ENCODE measurements at places on chromosomes 5 and 9.

- DNase-seq, result no peak
These were observed 316.5 kb downstream of the KCTD16 start for GRCh38 chr5:144487207-144487606.

DNA sequence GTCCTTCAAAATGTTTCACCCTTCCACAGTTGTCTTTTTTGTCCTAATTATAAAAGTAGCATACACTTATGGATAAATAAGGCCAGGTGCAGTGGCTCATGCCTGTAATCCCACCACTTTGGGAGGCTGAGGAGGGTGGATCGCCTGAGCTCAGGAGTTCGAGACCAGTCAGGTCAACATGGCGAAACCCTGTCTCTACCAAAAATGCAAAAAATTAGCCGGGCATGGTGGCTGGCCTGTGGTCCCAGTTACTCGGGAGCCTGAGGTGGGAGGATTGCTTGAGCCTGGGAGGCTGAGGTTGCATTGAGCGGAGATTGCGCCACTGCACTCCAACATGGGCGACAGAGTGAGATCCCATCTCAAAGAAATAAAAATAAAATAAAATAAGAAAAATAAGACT is 1.6 kb downstream of the C5orf52 start:
- DNase-seq, result no peak

DNA sequence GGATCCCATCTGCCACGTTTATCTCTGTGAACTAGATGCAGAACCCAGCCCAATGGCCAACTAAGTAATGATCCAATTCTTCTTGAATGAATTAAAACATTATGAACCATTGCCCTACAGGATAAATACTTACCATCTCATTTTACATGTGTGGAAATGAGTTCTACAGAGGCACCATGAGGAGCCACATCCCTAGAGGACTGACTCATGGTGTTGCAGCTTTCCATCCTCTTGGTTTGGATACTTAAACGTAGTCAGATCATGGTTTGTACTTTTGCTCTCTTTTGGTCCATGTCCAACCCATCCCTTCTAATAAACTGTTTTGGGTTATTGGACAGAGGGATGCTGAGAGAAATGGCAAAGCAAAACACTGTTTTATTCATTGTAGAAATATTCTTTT is 484.8 kb downstream of the EBF1 start:
- no peak for DNase-seq

DNA sequence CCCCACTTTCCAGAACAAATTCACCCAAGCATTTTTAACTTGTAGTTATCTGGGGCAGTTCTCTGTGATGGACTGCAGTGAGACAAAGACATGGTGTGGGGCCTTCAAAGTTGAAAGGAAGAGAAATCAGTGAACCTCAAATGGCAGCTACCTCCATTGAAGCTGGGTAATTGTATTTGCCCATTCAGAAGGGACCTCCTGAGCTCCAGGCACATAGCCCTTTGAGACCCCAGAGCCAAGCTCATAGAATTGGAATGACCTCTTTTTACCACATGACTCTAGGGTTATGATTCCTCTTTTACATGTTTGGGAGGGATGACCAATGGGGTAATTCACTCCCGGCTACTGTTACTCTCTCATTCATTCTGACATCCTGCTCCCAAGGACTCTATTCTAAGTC is 368.4 kb upstream of the ITGA1 start:
- no peak for DNase-seq

- no peak for DNase-seq
These were observed 46.1 kb upstream of the PPARGC1B start for GRCh38 chr5:149683964-149684363.

DNA sequence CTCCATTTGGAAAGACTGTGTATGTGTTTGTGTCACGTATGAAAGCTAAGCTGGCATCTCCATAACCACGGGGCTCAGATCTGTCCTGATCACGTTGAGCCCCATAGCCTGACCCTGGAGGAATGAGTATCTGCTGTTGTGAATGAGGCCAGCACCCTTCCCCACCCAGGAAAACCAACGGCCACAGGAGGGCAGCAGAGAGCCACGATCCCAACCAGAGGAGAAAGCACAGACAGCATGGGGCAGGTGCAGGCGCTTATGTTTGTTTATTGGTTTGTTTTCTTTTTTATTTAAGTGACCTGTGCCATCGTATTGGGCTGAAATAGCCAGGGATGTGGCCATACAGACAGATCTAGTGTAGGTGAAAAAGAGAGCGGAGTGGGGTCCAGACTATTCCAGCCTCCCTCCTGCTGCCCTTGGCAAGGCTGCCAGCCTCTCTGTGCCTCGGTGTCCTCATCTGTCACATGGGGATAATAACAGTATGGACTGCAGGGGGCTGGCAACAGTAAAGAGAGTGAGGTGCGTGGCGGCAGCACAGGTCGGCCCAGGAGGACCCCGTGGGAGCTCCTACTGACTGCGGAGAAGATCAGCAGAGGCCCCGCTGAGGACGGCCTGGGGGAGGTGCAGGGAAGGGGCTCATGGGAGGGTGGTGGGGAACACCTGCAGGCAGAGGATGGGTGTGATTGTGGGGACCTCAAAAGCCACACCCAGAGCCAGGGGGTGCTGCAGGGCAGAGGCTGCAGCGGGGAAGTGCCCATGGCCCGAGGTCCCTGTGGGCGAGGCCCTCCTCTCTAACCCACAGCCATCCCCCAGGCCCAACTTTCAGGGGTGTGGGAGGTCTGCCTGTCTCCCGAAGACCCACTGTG is 12.1 kb downstream of the OR2V2 start:
- peak; percentile 63 for DNase-seq

DNA sequence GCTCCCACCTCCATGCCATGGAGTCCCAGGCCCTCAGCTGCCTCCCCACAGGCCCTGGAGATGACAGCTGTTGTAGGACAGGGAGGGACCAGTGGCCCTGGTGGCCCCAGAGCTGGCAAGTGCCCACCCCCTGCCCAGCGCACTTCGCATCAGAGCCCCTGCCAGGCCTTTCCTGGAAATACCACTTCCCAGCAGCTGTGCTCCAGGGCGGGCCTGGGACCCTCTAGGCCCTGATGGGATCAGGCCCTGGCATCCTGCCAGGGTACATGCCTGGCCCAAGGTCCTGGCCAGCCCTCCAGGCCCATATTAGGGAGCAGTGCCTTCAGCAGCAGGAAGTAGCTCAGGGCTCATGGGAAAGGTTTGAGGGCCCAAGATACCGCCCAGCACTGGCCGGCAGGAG is 2.5 kb downstream of the KCNT1 start:
- DNase-seq, result no peak

GRCh38 chr5:5278201-5278814 is 138.2 kb downstream of the ADAMTS16 start:
- no peak for DNase-seq

DNA sequence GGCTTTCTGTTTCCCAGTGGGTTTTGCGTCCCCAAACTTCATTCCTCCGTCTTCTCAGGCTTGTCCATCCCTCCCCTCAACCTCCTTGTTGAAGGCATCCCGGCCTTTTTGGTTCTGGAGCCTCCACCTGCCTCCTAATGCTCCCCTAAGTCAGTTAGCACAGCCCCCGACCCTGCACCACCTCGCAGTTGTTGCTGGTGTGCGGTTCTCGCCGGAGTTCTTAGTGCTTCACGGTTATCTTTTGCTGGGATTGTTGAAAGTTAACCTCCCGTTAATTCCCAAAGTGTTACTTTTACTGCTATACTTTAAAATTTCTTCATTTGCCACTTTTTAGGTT is 447 bp downstream of the UBLCP1 start:
- no peak for DNase-seq

DNA sequence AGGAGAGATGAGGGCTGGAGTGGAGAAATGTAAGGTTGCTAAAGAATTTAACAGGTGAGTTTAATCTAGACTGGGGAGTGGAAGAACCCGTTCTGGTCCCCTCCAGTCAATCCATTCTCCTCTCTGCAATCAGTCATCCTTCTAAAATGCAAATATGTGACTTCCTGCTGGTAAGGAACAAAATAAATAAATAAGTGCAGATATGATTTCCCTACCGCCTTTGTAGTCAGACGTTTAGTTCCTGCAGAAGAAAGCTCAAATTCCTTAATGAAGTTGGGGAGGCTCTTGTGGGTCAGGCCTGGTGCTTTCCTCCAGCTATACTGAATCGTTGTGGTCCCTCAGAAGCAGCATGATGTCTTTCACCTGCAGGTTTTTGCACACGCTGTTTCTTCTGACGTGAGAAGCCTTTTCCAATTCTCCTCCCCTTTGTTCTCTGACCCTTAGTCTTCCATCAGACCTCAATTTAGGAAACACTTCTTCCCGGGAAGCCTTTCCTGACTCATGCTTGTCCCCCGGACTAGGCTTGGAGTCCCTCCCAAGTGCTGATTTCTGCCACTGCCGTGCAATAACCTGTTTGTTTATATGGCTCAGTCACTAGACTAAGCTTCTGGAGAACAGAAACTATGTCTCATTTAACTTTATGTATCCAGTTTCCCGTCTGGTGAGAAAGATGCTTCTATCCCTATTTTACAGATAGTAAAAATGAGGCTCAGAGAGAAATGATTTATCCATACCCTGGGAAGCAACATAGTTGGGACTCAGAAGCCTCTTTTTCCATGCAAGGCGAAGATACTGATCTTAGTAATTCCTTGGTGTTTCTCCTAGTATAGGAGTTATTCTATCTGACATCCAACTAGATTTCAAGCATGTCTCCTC is 1.3 kb downstream of the ATP6V1G1 start:
- no peak for DNase-seq

DNA sequence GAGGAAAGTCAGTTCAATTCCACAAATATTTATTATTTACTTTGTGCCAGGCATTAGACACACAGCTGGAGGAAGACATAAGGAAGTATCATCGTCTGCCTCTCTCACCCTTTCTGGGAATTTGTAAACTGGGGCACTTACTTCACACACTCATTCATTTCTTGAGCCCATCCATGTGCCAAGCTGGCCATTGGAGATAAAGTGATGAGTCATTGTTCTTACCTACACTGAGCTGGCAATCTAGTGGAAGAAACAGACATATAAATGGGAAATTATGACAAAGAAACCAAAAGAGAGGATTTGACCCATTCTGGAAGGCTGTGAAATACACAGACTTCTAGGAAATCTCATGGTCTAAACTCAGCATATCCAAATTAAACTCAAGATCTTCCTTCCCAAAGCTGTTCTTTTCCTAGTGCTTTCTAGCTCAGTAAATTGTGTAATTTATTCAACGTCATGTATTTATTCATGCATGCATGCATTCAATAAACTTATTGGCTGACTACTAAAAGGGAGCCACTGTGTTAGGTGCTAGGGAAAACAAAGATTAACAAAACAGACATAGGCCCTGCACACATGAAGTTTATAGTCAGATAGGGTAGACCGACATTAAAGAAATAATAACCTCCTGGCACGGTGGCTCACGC is 65.3 kb downstream of the SH3RF2 start:
- DNase-seq, result no peak

- DNase-seq, result no peak
These were observed 5.9 kb downstream of the PNPLA7 start for GRCh38 chr9:137544176-137544760.

DNA sequence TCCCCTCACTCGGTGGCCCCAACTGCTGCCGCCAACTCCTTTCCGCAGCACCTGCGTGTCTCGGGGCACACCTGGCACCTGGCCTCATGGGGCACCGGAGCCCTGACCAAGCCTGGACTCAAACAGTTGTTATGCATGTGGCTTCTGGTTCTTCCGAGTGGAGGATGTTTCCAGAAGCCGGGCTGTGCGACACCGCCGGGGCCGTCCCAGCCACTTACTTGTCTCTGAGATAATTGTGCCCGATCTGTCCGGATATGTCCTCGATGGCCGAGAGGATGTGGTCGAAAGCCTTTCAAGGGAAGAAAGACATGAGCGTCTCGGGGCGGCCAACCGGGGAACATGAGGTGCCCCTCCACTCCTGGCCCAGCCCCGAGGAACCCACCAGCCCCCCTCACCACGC is 38.4 kb downstream of the EXOC3 start:
- DNase-seq, result no peak

DNA sequence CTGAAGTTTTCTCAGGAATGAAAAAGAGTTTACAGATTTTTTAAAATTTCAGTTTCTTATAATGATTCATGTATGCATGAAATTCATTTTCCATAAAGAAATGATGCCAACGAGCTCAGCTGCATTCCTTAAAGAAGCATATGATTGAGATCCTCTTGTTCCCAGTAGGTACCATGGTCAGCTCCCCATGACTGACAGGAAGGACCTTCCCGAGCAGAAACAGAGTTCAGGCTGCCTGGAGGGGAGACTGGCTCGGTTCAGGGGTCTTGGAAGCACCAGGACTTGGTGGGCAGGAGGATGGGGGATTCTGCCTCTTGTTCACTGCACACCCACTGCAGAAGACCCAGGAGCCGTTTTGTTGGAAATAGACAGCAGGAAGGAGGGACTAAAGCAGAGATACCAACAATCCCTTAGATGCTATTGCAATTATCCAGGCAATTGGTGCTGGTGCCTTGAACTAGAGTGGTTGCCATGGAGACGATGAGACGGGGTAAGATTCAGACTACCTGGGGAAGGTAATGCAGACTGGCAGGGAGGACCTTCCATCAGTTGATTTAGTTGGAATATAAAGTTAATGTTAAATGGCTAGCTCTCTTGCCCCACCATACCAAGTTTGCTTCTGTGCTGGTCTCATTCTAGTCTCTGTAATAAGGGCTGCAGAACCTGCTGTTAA is 447.8 kb downstream of the MTRR start:
- DNase-seq, result peak; percentile 16

- DNase-seq, result no peak
These were observed 71.7 kb downstream of the ANKRD55 start for GRCh38 chr5:56161439-56161823.

GRCh38 chr5:108484035-108484434 is 102.1 kb upstream of the FBXL17 start:
- DNase-seq, result no peak

Measured in NCI-H1417 (cell line).